ENCODE measurements at places on chromosomes 7 and 10.
A peak's percentile ranks its signal among the peaks of the same experiment; 100 is the strongest.

- no peak for DNase-seq
These were observed 255.7 kb upstream of the MKLN1 start for GRCh38 chr7:131071786-131072504.

- no peak for DNase-seq
These were observed 1.2 kb upstream of the TBRG4 start for GRCh38 chr7:45112648-45113047.

- DNase-seq, result peak; percentile 48
These were observed 218.4 kb upstream of the PPP2R2D start for GRCh38 chr10:131682271-131682962.

DNA sequence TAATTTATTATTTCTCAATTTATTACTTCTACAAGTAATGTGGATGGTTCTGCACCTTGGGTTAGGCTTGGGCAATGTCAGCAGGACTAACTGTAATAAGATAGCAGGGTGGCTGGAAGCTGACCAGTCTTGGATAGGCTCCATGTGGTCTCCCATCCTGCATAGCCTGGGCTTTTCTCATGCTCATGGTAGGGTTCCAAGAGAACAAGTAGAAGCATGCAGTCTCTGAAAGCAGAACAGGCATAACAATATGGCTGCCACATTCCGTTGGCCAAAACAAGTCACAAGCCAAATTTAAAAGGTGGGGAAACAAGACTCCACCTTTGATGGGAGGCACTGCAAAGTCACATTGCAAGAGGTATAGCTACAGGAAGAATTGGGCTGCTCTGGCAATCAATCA is 98.6 kb upstream of the MDFIC start:
- DNase-seq, result no peak

DNA sequence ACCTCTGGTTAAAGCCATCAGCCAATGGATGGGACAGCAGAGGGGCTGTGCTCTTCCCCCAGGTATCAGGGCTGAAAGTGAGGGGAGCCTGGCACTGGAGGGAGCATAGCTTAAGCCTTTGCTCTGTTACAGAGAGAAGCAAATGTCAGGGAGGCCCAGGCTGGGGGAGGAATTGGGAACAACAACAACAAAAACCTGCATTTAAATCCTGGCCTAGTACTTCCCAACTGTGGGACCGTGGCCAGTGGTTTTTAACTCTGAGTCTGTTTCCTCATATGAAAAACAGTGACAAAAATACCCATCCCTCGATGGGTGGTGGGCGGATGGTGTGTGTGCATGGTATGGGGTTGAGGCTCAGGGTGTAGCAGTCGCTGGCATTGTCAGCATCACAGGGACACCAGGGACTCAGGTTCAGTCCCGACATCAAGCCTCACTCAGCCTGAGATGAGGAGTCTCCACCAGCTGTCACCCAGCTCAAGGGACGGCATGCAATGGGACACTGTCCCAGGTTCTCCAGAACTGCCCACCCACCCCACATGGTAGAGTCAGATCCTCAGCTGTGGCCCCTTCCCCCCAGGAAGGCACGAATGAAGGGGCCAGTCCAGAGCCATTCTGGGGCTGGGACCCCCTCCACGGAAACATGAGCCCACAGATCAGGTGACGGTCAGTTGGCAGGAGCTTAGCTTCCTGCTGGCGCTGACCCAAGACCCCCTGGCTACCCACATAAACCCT is 74.5 kb downstream of the AFAP1L2 start:
- DNase-seq, result no peak

DNA sequence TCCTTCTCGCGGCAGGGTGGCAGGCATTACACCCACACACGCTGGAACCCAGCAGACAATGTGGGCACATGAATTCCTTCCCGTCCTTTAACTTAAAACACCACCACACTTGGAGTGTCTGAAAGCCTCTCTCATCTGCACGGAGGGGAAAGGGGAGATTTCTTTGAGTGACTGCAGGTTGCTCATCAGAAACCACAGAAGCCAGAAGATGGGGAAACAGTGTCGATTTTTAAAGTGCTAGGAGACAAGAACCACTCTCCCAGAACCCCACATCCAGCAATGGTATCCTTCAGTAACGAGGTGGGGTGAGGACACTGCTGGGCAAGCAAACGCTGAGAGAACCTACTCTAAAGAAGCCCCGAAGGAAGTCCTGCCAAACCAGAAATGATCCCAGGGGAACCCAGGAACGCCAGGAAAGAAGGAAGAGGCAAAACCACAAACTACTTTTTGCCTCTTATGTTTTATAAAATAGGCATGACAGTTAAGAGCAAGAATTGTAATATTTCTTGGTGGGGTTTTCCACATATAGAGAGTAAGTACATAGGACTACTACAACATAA is 254.3 kb downstream of the ELFN1 start:
- no peak for DNase-seq

- DNase-seq, result no peak
These were observed 149.3 kb upstream of the NRP1 start for GRCh38 chr10:33483816-33484190.

- no peak for DNase-seq
These were observed 275.2 kb downstream of the LRRTM3 start for GRCh38 chr10:67200913-67201564.

- DNase-seq, result no peak
These were observed 552.4 kb upstream of the GALNT17 start for GRCh38 chr7:70579397-70580097.

- no peak for DNase-seq
These were observed 33.9 kb downstream of the ECHDC3 start for GRCh38 chr10:11776080-11776479.

- no peak for DNase-seq
These were observed 130.3 kb downstream of the ST7 start for GRCh38 chr7:117083648-117084047.

DNA sequence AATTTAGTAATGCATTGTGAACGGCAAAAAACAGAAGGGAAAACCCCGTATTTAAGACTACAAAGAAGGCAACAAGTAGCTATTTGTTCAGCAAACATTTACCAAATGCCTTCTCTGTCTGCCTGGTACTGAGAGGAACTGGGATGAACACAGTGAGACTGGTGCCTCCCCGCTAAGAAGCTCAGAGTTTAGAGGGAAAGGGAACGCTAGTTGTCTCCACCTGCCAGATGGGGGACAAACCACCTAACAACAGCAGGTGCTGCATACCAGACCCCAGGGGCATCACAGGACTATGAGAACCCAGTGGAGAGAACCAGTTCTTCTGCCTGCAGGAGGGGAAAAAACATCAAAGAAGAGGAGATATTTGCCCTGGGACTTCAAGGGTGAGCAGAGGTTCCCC is 147.1 kb downstream of the SLC25A13 start:
- DNase-seq, result no peak

GRCh38 chr7:149725916-149726315 is 47.5 kb downstream of the ZNF467 start:
- DNase-seq, result peak; percentile 77

DNA sequence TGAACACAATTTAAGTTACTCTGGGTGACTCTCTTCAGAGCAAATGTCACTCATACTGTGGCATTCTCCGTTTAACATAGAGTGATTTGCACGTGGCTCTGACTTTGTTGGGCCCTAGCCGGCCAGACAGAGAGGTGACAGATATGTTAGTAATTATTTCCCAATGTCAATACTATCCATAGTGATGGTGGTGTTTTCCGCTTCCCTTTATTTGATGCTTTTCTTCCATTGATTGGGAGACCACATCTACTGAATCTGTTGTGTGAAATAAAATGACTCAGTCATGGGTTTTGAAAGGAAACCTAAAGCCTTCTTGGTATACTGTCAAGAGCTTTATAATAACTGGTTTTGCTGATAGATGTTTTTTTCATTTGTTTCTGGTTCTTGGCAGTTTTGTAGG is 7.4 kb downstream of the AVL9 start:
- DNase-seq, result no peak

DNA sequence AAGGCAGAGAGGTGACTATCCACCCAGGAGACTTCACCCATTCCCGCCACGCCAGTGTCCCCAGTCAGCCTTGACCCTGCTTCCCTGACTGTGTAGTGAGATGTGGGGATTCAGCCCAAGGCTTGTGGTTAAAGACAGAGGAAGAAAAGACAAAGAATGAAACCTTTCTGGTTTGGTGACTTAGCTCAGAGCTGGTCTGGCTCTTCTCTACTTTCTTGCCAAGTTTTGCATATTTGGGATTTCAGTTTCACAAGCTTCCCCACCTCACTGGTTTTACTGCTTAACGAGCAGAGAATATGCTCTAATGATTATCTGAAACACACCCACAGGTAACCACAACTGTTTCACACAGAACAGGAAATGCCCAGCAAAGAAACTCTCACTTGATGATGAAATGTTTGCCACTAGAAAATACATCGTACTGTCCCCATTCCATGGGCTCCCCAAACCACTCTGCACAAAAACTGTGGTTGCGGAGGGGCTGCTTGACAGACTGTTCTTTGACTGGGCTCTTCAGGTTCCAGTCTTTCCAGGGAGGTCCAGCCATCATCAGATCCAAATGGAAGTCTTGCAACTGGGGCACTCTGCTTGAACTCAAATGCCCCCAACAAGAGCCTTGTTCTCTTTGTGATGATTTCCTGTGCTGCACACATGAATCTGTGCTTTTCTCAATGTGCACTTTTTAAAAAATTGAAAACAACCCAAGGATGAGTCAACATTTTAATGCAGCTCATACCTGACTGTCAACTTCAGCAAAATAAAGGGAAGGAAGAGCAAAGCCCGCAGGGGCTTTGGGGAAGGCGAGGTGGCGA is 95.5 kb downstream of the CTBP2 start:
- DNase-seq, result no peak

Data from chondrocyte (in vitro differentiated cells).